ENCODE measurements at places on chromosomes 2 and 18.

GRCh38 chr2:57182916-57183315 lies 863.7 kb upstream of the VRK2 start:
- no peak for DNase-seq

DNA sequence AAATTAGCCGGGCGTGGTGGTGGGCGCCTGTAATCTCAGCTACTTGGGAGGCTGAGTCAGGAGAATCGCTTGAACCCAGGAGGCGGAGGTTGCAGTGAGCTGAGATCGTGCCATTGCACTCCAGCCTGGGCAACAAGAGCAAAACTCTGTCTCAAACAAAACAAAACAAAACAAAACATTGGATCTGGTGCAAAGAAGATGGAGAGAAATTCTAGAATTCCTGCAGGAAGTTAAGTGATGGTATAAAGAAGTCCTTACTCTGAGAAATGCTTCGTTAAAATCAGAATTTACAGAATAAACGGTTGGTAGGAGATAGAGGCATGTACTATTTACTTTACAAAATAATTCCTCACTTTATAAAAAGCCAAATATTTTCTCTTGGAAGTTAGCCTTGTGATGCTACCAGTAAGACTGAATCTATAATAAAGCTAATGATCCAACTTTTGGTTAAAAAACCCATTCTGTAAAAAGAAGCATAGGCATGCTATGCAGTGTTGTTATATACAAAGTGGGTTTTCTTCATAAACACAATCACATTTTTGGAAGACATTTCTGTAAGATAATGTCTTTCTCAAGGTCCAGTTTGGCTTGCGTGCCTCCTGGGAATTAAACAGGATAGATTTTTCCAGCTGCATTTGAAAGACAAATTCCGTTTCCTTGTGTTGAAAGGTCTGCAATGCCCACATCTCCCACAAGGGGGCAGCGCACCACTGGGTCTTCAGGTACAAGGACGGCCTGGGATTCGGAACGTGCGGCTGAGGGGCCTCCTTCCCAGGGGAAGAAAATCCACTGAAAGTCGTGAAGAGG lies 35.6 kb upstream of the PNO1 start:
- peak; percentile 72 for DNase-seq

GRCh38 chr2:141941210-141941714 lies 189.6 kb downstream of the LRP1B start:
- DNase-seq: no peak

- no peak for DNase-seq
These were observed 20.6 kb downstream of the MBD2 start for GRCh38 chr18:54203914-54204313.

DNA sequence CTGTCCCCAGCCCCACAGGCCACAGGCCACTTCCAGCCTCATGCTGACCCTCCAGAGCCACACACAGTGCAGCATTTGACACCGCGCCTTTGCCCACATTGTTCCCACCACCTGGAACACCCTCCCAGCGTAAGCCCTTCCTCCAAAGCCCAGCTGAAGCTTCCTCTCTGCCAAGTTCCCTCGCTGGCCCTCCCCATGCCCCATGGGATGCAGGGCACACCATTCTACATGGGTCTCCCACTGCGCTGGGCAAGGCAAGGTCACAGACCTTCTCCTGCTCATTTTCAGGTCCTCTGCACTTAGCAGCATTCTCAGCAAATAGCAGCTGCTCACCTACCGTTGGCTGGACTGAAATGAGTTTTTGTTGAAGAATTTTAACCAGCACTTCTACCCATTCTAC lies 455.5 kb downstream of the EIPR1 start:
- DNase-seq: no peak

DNA sequence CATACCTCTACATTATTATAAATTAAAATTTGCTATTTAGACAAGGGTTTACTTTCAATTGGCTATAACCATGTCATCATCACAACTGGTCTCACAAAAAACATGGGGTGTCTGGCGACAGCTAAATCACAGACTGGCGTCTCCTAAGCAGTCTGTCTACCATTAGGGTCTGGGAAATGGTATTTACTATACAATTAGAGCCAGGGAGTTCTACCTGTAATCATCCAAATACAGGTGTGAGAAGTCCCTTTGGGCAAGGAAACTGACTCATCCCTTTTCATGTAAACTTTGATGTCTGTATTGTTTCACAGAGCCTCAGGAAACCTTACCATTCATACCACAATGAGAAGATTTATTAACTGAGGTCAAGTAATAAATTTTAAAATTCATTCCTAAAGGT lies 126.7 kb downstream of the OLA1 start:
- no peak for DNase-seq

Data from CD8-positive, alpha-beta T cell (primary cell).